ENCODE measurements at places on chromosomes 2 and 18.

- H3K27me3 ChIP-seq, result peaks cover 24% of the 10 kb centered on the region
- no peaks in the 10 kb centered on the region for H3K36me3 ChIP-seq
- no peak for DNase-seq
- no peaks in the 10 kb centered on the region for H3K4me1 ChIP-seq
- no peak overlapping the region for H3K4me3 ChIP-seq
Observed at GRCh38 chr2:20433249-20433648, 13.6 kb upstream of the RHOB start.

- H3K4me1 ChIP-seq, result no peaks in the 10 kb centered on the region
- no peak overlapping the region for H3K4me3 ChIP-seq
- no peak overlapping the region for H3K27ac ChIP-seq
- no peak for DNase-seq
Observed at GRCh38 chr2:203605302-203605701, 70.2 kb upstream of the RAPH1 start.

- no peak for DNase-seq
- no peak overlapping the region for H3K4me3 ChIP-seq
- H3K36me3 ChIP-seq, result peaks cover 11% of the 10 kb centered on the region
- no peaks in the 10 kb centered on the region for H3K27me3 ChIP-seq
- no peak overlapping the region for H3K27ac ChIP-seq
Observed at GRCh38 chr2:74221604-74222299, 23.3 kb downstream of the MTHFD2 start.

- DNase-seq, result no peak
- no peak overlapping the region for H3K4me3 ChIP-seq
- no peaks in the 10 kb centered on the region for H3K36me3 ChIP-seq
- H3K4me1 ChIP-seq, result no peaks in the 10 kb centered on the region
- H3K27ac ChIP-seq, result no peak overlapping the region
- H3K27me3 ChIP-seq, result peaks cover 64% of the 10 kb centered on the region
Observed at GRCh38 chr2:131584940-131585339, 57.3 kb downstream of the CCDC74A start.

GRCh38 chr2:238696331-238696730, 151.6 kb upstream of the TWIST2 start:
- no peak overlapping the region for H3K4me3 ChIP-seq
- peaks cover 6% of the 10 kb centered on the region for H3K27me3 ChIP-seq
- no peak overlapping the region for H3K27ac ChIP-seq
- no peaks in the 10 kb centered on the region for H3K4me1 ChIP-seq
- H3K36me3 ChIP-seq, result no peaks in the 10 kb centered on the region

DNA sequence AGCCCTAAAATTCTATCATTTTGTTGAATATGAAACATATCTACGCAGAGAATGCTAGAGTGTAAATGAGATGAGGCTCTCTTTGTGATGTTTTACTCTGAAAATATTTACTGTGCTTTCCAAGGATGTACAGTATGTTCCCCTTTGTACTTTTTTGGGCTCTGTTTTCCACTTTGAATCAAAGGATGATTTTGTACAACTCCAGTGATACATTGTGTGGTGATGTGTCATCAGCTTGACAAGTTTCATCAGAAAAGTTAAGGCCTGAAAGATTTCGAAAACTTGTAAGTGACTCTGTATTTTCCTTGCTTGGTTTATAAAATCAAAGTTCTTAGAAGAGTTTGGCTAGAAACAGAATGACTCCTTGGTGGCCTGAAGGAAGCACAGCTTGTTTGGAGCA, 206.3 kb downstream of the LTBP1 start:
- no peak for DNase-seq
- H3K27me3 ChIP-seq, result no peaks in the 10 kb centered on the region
- H3K4me3 ChIP-seq, result no peak overlapping the region
- H3K27ac ChIP-seq, result no peak overlapping the region
- no peaks in the 10 kb centered on the region for H3K4me1 ChIP-seq
